ENCODE measurements at places on chromosomes 11 and 22.

DNA sequence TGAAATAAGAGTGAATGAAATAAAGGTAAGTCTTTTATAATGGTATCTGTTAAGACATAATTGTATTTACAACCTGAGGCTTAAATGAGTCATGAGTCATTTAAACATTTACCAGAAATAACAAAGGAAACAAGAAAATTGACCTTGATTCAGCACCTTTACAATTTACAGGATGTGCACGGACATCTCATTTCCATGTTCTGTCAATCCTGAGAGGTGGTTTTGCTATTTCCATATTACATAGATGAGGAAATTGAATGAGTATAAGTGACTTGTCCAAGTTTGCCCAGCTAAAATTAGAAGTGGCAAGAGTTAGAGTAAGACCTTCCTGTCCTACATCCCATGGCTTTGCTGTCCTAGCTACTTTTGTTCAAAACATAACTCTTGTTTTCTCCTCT lies 89.1 kb downstream of the TRIM44 start:
- no peak for DNase-seq

GRCh38 chr11:8544807-8545206 lies 49.2 kb downstream of the STK33 start:
- no peak for DNase-seq

GRCh38 chr11:46116007-46116711 lies 5.1 kb downstream of the PHF21A start:
- DNase-seq: no peak

DNA sequence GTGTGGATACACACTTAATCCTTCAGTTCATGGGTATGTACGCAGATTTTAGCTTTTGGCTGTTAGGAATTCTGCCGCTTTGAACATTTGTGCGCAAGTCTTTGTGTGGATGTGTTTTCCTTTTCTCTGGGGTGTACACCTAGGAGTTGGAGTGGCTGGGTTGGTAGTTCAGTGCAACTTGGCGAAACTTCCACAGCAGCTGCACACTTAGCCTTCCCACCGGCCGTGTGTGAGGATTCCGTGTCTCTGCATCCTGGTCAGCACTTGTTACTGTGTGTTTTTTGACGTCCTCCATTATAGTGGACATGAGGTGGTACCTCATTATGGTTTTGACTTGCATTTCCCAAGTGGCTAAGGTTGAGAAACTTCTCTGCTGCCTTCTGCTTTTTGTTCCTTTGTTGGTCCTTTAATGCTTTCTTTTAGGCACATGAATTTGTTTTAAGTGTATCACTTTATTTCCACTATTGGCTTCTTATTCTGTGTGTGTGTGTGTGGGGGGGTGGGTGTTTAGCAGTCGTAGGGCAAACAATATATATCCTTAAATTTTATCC lies 72.1 kb upstream of the SLC25A18 start:
- no peak for DNase-seq
